Right kidney (tissue), 9 donors: ENCODE measurements at places on chromosomes 4 and X.

GRCh38 chr4:102554482-102554881 lies 53.3 kb downstream of the NFKB1 start:
- no peak for DNase-seq

DNA sequence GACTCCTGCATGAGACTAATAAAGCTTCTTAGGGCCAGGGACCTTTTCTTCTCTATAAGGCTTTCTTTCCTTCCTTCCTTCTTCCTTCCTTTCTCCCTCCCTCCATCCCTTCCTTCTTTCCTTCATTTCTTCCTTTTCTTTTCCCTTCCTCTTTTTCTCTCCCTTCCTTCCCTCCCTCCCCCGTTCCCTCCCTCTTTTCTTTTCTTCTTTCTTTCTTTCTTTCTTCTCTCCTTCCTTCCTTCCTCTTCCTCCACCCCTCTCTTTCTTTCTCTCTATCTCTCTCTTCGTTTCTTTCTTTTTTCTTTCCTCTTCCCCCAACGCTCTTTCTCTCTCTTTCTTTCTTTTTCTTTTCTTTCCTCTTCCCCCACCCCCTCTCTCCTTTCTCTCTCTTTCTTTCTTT lies 2.5 kb upstream of the MAGEB17 start:
- DNase-seq, result no peak

DNA sequence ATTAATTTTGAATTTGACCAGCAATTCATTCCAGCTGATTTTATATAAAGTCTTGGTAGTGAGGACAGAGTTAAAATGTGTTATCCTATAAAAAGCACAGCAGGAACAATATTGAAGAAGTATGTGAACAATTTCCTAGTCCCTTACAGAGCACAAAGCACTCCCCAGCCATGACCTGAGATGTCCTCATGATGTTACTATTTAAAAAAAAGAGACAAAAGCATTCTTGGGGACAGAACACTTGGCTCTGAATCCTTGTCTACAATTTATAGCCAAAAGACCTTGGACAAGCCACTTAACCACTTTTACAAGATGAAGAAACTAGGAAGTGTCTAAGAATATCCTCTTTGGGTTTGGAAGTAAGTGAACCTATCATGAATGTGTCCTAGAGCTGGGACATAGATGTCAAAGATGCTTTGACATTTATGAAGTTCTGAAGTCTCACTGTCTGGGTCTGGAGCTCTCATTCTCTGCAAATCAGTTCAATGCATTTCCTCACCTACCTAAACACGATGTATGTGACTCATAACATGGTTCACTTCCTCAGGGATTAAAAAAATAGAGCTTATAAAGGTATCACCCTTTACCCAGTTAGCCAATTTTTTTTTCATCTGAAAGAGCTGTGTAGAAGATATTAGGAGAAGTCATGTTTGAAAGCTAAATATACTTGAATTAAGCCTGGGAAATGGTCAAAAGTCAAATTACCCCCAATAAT lies 61.4 kb downstream of the IGFBP7 start:
- DNase-seq, result no peak

DNA sequence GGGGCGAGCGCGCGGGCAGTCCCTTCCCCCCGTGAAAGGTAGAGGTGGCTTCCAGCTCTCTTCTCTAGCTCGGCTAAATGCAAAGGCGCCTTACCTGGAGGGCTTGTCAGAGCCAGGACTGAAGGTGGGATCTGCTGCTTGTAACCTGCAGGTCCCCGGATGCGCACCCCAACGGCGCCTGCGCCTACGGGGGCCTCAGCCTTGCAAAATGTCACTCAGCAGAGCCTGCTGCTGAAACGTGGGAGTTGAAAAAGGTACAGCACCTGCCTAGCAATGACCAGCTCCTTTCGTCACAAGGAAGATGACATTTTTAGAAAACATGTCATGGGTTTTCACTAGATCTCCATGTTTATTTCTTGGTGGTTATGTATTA lies 583 bp downstream of the ABHD18 start:
- no peak for DNase-seq

DNA sequence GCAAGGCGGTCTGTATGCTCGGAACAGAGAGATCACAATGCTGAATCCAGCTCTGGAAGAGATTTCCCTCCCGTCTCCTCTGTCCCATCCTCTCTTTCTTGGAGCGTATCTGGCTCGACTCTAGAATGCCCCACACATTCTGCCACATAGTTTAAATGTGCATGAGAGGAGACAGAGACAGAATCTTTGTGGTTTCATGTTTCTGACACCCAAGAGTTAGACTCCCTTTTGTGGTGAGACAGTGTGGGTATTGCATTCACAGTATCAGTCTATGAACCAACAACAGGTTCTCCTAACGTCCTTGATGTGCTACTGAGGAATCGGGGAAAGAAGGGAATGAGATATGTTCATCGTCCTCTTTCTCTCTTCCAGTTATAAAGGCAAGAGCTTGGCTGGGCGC lies 25.3 kb downstream of the FAM47E start:
- no peak for DNase-seq

DNA sequence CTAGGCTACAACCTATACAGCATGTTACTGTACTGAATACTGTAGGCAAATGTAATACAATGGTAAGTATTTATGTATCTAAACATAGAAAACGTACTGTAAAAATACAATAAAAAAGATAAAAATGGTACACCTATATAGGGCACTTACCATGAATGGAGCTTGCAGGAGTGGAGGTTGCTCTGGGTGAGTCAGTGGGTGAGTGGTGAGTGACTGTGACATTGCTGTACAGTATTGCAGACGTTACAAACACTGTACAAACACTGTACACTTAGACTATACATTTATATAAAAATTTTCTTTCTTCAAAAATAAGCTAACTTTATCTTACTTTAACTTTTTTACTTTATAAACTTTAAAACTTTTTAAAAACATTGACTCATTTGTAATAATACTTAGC lies 190.3 kb upstream of the NR3C2 start:
- no peak for DNase-seq

- DNase-seq, result no peak
These were observed 30.1 kb upstream of the MSN start for GRCh38 chrX:65637335-65637734.

GRCh38 chrX:104918122-104918521 lies 302.4 kb downstream of the TEX13A start:
- DNase-seq, result no peak

DNA sequence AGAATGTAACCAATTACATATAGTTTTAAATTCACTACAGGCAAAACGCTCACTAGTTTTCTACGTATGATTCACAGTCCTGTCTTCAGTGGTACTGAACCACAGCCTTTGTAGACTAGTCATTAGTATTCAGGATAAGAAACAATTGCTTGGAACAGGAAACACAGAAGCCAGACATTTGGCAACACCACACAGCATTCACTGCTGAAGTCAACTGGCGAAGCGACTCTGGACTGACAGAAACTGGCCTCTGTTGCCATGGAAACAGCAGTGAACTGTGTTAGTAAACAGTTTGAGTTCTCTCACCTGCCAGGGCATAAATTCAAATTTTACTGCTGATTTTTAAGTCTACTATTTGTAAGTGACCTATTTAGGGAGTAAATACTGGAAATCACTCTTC lies 57.6 kb downstream of the MAPK10 start:
- DNase-seq, result peak; percentile 29

- DNase-seq, result no peak
These were observed 51.5 kb upstream of the RAP2C start for GRCh38 chrX:132270699-132271098.

DNA sequence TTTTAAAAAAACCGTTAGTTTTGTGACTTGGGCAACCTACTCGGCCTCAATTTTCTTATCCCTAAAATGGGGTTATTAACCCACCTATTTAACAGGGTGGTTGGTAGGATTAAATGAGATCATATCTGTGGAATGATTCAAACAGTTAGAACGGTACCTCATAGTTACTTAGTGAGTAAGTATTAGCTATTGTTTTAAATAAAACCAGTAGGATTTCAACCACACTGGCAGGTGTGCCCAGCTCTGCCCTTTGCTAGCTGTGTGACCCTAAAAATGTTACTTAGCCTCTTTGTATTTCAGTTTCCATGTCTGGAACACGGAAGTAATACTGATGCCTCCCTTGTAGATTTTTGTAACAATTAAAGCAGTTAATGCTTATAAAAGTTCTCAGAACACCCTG lies 225.8 kb upstream of the SPRY1 start:
- no peak for DNase-seq

DNA sequence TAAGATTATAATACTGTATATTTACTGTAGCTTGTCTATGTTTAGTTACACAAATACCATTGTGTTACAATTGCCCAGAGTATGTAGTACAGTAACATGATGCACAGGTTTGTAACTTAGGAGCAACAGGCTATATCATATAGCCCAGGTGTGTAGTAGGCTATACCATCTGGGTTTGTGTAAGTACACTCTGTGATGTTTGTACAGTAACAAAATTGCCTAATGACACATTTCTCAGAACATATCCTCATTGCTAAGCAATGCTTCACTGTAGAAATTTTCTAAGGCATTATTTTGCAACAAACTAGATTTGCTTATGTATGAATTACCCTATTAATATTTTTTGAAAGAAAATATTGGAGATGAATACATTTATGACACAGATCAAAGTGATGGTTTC lies 1390.9 kb downstream of the C4orf33 start:
- no peak for DNase-seq

GRCh38 chr4:74244049-74244448 lies 64.2 kb upstream of the EPGN start:
- DNase-seq, result no peak

DNA sequence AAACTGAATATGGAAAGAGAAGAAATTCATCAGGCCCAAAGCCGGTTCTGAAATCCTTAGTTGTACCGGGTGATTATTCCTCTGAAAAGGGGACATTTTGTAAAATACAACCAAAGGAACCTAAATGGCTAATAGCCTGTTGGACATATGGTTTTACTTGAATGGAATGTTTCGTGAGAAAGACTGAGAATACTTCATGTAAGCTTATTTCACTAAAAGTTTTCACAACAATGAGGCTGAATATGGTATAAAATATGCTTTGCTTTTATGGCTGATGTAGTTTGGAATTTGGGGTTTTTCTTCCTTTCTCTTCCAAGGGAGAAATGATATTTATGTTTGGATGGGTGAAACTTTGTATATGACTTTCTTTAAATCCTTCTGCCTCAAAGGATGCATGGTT lies 2.7 kb downstream of the GRIA3 start:
- no peak for DNase-seq

- no peak for DNase-seq
These were observed 59.5 kb upstream of the KDR start for GRCh38 chr4:55184600-55185523.

DNA sequence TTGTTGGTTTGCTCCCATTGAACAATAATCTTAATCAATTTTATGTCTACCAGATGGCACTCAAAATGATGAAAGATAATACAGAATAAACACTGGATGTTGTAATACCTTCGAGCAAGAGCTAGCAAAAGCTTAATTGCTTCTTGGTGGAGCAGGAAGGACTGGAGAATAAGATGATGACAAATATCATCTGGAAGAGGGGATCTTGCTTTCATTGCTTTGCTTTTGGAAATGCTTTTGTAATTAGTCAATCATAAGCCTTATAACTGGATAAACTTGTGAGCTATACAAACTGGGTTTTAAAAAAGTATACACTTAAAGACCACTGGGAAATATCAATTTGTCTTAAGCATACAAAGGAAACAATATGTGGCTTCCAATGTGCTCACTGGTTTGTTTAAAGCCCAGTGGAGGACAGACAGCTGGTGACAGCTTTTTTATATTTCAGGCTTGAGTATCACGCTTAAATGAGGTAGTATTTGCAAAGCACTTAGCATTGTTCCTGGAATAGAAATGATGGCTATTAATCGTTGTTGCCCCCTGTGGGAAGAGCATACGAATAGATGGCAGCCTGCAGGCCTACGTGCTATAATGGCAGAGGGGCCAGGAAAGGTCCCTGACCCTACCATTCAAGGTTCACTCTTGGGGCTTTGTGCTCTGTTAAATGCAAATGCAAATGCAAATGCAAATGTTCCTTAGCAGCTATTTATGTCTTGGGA lies 61.2 kb downstream of the TMEM150C start:
- no peak for DNase-seq
